GM12892 (cell line): ENCODE measurements at places on chromosomes 1 and 21.

- DNase-seq, result no peak
These were observed 21.3 kb downstream of the NPR1 start for GRCh38 chr1:153699768-153700167.

- no peak for DNase-seq
These were observed 31.3 kb downstream of the TRIM62 start for GRCh38 chr1:33150522-33150921.

DNA sequence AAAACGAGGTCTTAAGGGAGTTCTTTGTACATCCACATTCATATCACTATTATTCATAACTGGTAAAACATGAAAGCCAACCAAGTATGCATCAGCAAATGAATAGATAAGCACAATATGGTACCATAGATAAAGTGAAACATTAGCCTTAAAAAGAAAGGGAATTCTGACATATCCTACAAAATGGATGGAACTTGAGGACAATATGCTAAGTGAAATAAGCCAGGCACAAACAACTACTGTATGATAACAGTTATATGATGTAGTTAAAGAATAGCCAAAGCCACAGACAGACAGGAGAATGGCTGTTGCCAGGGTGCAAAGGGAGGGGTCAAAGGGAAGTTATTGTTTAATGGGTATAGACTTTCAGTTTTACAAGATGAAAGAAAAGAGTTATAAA is 148.9 kb downstream of the EIF4G3 start:
- no peak for DNase-seq

DNA sequence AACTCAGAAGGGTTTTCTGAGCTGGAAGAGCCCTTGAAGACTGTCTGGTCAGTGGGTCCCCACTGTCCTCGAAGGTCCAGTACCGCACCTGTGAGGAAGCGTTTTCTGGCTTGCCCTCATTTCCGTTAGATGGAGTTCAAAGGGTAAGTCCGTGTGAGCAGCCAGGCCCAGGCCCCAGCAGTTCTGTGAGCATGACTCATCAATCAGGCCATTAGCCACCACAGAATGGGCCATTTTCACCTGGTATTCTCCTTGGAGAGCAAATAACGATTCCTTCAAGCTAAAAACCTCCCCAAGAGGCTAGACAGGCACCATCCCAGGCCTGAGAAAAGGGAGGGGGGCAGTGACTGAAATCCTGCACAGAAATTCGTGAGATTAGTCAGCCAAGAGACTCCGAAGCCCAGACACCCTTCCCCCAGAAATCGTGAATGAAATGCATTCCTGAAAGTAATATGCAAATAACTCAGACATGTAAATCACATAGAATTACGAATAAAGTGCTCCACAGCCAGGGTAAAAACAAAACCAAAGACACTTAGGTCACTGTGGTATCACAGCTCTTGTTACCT is 66.0 kb downstream of the BCAR3 start:
- DNase-seq, result peak; percentile 64

DNA sequence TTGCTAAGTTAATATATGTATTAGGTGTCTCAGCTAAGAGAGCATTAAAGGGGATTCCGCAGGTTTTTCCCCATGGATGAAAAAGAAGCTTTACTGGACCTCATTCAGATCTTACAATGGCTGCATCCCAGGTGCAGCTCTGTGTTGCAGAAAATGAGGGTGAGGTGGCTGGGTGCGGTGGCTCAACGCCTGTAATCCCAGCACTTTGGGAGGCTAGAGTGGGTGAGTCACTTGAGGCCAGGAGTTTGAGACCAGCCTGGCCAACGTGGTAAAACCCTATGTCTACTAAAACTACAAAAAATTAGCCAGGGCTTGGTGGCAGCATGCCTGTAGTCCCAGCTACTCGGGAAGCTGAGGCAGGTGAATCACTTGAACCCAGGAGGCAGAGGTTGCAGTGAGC is 58.5 kb upstream of the MORC3 start:
- no peak for DNase-seq

DNA sequence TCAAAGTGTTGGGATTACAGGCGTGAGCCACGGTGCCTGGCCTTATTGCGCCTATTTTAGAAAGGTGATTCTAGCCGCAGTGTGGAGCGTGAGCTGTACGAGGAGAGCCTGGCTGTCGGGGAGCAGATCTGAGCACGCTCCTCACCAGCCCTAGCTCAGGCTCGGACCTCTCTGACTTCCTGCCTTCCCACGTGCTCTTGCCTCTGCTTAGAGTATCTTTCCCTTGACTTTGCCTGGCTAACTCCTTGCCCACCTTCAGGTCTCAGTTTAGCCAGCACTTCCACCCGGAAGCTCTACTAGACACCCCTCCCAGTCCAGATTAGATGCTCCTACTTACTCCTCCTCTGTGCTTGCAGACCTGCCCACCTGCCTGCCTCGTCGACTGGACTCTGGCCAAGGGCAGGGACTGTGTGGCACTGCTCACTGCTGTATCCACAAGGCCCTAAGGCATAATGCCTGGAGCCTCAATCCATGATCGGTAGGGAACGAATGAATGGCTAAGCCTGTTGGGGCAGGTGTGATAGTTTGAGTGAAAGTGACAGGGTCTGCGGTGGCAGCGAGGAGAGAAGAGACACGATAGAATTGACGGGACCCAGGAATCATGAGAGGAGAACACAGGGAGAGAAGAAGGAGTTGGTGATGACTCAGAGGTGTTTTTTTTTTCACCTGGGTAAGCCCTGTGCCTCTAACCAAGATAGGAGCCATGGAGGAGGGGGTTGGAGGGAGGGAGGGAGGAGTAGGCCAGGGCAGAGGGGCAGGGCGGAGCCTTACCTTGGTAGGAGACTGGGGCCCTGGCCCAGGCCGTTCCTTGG is 28.1 kb upstream of the WASF2 start:
- no peak for DNase-seq

- no peak for DNase-seq
These were observed 253.9 kb downstream of the USH2A start for GRCh38 chr1:216169351-216169750.

DNA sequence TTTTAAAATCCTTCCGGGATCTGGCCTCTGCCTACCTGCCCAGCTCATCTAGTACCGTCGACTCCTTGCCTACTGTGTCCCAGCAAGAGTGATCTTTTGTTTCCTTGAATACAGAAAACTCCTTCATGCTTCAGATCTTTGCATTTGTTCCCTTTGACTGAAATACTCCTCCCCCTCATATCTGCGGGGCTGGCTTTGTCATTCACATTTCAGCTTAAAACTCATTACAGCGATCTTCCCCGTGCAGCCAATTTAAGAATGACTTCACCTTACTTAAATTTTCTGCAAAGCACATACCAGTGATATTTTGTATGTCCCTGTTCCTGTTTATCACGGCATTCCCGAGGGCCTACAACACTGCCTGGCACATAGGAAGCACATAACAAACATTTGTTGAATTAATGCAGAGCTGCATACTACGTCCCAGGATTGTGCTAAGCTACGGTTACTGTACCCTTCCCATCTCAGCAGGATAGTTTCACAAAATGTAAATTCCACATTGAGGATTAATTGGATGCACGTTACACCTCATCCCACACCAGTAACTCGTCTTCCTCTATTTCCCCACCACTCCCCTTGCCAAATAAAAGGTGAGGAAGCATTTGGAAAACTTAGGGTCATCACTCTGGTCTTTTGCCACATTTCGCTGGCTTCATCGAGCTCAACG is 837 bp upstream of the DESI2 start:
- DNase-seq, result no peak

DNA sequence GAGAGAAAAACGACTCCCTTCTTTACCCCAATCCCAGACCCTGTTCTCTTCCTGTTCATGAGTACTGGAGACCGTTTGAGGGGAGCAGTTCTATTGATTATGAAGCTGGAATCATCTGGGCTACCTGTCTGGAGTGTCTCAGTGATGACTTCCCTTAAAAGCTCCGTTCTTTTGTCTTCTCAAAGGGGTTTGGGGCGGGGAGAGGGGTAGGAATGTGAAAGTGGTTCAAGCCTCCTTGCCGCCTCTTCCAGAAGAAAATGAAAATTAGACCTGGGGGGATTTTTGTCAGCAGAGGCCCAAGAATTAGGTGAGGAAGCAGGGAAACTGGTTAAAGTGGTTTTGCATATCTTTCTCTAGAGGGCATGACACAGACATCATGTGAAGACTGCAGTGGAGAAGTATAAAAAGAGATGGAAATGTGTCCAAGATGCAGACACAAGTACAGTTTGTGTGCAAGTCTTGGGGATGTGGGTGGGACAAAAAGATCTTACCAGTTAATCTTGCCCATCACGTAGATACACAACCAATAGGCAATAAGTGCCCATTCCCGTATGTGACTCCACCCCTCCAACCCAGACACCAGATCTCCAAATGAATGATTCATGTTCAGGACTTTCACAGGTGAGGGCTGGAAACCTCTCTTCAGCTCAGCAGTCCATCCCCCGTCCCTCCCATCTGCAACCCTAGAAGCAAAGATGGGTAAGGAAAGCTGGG is 470 bp upstream of the MTMR11 start:
- no peak for DNase-seq

- DNase-seq, result no peak
These were observed 98.8 kb downstream of the RIPK4 start for GRCh38 chr21:41668051-41668541.

DNA sequence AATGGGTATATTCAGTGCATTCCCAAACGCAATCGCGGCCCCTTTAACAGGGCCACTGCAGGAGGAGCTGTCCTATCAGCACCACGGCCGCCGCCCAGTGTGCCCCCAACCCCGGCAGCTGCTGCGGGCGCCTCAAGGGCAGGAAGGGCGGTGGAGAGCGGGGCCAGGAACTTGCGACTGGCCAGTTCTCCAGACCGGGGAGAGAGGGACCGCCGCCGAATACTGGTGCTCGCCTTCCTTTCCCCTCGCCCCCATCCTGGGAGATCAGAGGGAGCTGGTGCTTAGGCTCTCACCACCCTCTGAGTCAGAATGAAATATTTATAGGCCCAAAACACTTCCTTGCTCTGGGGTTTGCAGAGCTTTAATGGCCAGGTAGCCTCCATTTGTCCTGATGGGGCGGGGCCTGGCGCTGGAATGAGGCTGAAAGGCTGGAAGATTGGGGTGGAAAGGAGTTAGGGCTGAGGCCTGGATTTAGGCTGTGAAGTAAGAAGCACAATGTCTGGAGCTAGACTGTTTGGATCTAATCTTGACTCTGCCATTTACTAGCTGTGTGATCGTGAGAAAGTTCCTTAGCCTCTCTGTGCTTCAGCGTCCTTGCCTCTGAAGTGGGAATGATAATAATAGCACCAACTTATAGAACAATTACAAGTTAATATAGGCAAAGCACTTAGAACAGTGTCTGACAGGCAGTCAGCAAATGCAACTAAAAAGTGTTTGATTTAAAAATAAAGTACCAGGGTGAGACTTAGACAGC is 75.5 kb downstream of the NAV1 start:
- no peak for DNase-seq

- DNase-seq, result no peak
These were observed 187.2 kb upstream of the AJAP1 start for GRCh38 chr1:4467241-4467640.

DNA sequence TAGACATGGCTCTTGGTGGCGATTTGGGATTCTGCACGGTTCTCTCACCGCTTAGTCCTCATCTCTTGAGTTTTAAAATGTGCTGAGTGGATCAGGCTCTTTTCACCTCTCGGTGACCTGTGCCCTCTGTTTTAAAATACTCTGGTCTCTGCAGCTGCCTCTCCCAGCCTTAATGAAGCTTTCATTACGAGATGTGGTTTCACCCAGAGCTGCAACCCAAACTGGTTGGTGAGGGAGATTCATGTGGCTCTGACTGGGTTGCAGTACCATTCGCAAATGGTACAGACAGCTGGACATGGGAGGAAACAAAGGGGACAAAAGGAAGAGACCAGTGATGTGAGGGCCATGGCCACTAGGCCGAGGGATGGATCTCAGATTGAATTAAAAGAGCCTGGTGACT is 258.9 kb downstream of the ASTN1 start:
- DNase-seq, result no peak

GRCh38 chr1:165117482-165117881 is 239.0 kb downstream of the LMX1A start:
- no peak for DNase-seq

DNA sequence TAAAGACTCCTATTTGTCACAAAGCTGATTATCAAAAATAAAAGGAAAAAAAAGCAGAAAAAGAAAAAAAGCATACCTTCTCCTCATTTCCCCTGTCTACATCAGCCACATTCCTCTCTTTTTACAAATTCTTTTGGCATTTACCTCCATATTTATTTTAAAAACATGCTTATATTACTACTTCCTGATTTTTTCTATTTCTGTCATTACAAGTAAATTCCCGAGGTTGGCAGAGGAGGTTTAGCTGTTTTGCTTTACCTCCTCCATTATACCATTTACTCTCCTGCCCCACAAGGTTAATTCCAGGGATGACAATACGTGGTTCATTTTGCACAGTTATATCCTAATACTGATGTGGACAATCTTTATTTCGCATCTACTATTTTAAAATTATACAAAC is 26.3 kb upstream of the CD34 start:
- no peak for DNase-seq

DNA sequence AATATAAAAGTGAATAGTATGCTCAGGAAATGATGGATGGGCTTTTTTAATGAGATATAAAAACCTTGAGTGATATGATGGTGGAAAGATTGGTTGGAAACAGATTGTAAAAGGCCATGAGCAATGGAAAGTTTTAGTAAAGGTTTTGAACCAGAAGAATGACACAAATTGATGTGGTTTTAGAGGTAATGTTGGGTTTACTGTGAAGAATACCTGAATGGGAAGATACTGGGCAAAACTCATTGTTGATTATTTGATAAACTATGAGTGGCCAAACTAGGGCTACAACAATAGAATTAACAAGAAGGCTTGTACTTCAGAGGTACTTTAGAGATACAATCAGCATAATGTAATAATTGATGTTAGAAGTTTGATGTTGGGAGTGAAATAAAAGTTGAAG is 108.5 kb downstream of the PTGS2 start:
- DNase-seq, result no peak

GRCh38 chr21:43719748-43720538 is 1.0 kb downstream of the PDXK start:
- no peak for DNase-seq

DNA sequence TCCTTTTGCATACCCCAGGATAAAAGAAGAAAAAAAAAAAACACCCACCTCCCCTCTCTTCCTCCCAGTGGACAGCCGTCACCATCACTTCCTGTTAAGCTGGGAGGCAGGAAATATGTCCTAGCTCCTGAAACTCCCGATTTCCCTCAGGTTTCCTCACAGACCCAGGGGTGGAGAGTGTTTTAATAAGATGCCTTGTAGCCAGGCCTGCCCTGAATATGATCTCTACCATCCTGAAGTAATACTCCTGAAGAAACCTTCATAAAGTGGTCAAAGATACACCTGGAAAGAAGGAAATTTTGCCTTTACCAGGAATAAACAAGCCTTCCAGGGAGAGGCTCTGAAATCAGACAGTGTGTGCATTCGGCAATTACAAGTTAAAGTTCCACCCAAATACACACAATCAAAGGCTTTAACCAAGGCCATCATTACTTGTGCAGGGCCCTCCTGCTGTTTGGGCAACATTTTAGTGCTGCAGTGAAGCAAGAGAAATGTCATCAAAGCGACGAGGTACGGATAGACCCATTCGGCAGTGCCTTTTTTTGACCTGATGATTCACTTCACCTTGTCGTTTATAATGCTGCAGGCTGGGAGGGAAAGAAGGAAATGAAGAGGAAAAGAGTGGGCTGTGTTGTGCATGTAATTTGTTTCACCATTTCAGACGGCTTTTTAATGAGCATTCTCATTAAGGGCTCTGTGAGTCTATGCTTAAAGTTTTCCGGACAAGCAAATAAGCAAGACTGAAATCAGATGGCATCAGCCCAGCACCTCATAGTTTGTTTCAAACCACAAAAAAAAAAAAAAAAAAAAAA is 41.0 kb upstream of the RASAL2 start:
- DNase-seq, result no peak
